ENCODE measurements at places on chromosomes 7 and 10. TPM values are rescaled to one million over a fixed set of nuclear protein-coding genes. Genes with fewer than 3 reads are reported as not detected.

The HYAL4 gene
- not detected for total RNA-seq

The ADCYAP1R1 gene
- total RNA-seq = 7.8 TPM

The HERPUD2 gene
- 69.8 TPM for total RNA-seq

The NRF1 gene
- total RNA-seq = 3.1 TPM

The PGAM2 gene
- not detected for total RNA-seq

The CARD11 gene
- 0.64 TPM for total RNA-seq

Data from ascending aorta (tissue), 2 donors.